ENCODE measurements at places on chromosomes 2 and 18.

DNA sequence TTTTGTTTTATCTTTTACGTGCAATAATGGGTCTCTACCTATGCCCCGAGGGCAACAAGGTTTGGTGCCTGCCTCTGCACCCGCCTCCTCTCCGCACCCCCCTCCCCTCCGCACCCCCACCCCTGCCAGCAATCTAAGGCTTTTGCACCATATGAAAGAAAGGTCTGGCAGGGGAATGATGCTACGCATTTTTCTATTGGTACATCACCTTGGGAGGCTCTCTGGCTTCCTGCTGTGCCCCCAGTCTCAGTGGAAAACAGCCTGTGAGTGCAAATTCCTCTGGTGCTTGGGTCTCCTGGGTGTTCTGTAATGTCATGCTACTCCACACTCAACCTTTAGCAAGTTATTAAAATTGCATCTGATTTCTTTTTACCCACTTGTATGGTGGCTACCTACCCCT lies 161.3 kb upstream of the SMAD7 start:
- DNase-seq = no peak

DNA sequence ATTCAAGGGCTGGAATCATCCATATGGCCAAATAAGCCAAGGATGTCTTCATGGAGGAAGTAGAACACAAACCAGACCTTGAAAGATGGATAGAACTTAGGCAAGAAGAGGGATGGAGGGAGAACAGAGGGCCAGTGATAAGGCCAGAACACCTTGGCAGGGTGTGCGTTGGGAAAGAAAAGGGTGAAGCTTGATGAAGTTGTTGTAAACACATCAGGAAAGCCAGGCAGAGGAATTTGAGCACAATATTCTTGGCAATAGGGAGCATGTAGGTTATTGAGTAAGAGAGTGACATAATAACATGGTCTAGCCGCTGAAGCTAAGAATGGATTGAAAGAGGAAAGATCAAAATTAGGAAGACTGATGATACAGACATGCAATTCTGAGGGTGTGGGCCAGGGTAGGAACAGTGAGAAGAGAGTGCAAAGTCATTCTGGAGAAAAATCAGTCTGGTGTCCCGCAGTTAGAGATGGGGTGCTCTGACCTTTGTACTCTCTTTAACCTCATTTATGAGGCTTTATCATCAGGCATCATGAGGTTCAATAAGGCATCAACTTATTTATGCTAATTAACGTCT lies 41.0 kb downstream of the SLC14A2 start:
- DNase-seq = no peak

GRCh38 chr2:123370186-123370585 lies 654.9 kb upstream of the CNTNAP5 start:
- DNase-seq = no peak

GRCh38 chr2:84874381-84875212 lies 6.3 kb downstream of the TRABD2A start:
- peak; percentile 72 for DNase-seq

GRCh38 chr2:115292742-115293141 lies 850.3 kb downstream of the DPP10 start:
- DNase-seq = no peak

- DNase-seq = no peak
These were observed 110.6 kb downstream of the TMEM182 start for GRCh38 chr2:102872388-102872787.

GRCh38 chr2:43708178-43708577 lies 31.9 kb upstream of the C1GALT1C1L start:
- DNase-seq = no peak

DNA sequence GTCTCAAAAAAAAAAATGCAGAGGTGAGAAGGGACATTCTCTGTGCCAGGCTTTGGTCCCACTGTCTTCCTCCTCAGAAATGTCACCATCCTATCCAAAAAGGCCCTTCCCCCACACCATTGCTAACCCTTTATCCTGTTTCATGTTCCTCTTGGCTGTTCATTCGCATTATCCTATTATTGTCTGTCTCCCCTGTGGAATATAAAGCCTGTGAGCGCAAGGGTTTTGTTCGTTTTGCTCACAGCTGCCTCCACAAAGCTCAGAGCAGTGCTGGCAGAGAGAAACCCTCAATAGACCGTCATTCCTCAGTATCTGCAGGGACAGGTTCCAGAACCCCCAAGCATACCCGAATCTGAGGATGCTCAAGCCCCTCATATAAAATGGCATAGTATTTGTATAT lies 91.8 kb downstream of the LOXHD1 start:
- no peak for DNase-seq

- no peak for DNase-seq
These were observed 242.0 kb upstream of the LYPD1 start for GRCh38 chr2:132911726-132912724.

DNA sequence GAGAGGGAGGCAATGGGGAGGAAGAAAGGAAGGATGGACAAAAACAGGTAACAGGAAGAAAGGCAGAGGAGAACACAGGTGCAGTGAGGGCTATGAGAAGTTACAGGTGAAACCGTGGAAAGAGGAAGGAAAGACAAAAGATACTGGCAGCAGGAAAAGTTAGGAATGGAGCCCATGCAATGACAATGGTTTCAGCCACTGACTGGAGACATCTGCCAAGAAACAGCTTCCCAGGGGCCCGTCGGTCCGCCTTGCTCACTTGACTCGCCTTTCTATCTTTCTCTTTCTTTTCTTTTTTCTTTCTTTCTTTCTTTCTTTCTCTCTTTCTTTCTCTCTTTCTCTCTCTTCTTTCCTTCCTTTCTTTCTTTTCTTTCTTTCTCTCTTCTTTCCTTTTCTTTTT lies 37.5 kb downstream of the ST8SIA5 start:
- no peak for DNase-seq

DNA sequence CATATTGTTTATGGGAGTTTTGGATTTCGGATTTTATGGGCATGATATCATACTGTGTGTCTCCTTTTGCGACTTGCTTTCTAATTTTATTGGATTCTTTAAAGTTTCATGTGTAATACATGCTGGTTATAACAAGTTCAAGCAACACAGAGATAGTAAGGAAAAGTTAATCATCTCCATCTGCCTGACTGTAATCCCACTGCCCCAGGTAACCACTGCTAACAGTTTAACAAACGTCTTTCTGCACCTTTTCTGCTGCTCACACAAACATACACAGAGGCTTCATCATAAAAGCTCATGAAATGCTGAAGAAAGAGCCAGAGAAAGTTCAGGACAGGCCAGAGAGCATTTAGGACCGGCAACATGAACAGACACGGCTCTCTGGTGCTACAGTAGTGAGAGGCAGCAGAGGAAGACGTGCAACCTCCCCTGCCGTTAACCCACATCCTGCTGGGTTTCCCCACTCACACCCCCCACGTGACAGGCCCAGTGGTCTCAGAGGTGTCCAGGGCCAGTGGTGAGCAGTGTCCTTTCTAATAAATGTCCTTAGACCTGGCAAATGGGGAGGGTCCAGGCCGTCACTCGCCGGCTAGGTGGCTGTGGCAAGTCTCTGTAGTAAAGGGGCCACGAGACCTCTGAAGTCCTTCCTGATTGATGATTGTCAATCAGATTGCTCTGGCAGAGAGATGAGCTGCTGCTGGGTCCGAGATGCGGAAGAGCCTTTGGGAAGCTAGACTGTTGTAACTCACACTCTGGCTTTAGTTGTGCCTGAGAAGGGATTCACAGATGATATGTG lies 43.0 kb upstream of the SLC1A4 start:
- DNase-seq = peak; percentile 44

DNA sequence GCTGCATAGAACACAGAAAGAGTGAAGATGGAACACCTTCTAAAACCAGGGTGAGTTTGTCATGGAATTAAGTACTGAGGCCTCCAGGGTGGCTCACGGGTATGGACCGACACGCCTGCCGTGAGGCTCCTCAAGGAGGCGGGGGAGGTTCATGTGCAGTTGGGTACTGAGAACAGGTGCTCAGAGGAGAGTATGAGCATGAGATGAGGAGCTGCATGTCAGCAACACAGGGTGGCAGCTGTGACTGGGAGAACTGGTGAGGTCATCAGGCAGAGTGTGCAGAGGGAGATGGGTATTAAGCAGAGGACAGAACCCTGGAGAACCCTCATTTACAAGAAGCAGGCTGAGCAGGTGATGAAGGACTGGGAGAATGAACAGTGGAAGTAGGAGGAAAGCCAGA lies 63.2 kb upstream of the KLHL29 start:
- no peak for DNase-seq

- DNase-seq = no peak
These were observed 19.3 kb upstream of the SLC4A10 start for GRCh38 chr2:161604901-161605300.

DNA sequence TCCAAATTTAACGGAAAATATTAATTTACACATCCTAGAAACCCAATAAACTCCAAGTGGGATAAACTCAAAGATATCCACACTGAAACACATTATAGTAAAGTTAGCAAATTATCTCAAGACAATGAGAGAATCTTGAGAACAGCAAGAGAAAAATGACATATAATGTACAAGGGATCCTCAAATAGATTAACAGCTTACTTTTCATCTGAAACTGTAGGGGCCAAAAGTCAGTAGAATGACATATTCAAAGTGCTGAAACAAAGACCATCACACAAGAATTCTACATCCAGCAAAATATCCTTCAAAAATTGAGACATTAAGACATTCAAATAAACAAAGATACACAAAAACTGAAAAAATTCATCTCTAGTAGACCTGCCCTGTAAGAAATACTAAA lies 18.7 kb upstream of the METTL21A start:
- no peak for DNase-seq

- DNase-seq = no peak
These were observed 238.5 kb upstream of the CHST9 start for GRCh38 chr18:27423581-27423980.

- DNase-seq = no peak
These were observed 46.4 kb upstream of the INHBB start for GRCh38 chr2:120299561-120299960.

- DNase-seq = peak; percentile 35
These were observed 64.8 kb downstream of the REV1 start for GRCh38 chr2:99425022-99425421.

- DNase-seq = peak; percentile 14
These were observed 1.2 kb downstream of the ALK start for GRCh38 chr2:29920130-29920577.

- DNase-seq = peak; percentile 73
These were observed 19.6 kb downstream of the TUBB6 start for GRCh38 chr18:12327510-12328178.

GRCh38 chr2:106886916-106887758 lies 1.2 kb upstream of the ST6GAL2 start:
- no peak for DNase-seq

DNA sequence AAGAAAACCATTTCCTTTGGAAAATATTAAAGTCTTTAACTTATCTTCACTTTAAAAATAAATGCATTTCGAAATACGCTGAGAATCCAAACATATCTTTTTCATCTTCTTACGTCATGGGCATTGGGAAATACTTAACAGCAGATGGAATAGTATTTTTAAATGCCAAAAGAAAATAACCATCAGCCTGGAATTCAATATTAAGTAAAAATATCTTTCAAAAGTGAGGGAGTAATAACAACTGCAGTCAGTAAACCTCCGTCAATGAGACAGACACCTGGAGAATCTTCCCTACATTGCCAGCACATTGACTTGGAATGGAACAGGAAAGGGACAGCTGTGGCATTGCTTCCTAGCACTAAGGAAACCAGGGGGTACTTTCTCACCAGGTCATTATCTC lies 290.4 kb upstream of the TNP1 start:
- DNase-seq = peak; percentile 56

DNA sequence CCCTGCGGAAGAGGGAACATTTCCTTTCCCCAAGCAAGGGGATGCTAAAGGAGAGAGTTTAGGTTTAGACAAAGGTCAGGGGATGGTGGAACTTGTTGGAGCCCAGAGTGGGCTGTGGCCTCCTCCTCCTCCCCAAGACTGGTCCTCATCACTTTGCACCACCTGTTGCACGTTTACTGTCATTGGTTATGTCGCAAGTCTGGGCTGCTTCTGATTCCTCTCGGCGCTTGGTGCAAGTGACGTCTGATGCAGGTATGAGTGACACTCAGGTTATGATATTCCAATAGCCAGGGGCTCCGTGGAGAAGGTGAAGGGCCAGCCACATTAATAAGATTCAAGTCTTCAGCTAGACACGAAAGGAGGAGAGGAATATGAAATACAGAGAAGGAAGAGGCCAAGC lies 59.8 kb downstream of the TSN start:
- DNase-seq = no peak

All from AG10803 (cell line).